Skeletal muscle tissue (tissue), 5 donors: ENCODE measurements at places on chromosomes 5 and 9. TPM values are rescaled to one million over a fixed set of nuclear protein-coding genes. Genes with fewer than 3 reads are reported as not detected.

Gene LMX1B
- under 0.01 TPM for total RNA-seq

Gene BAAT
- 0.52 TPM for total RNA-seq

Gene C6
- total RNA-seq = not detected

Gene PCDHB16
- 1.6 TPM for total RNA-seq

Gene BRINP1
- under 0.01 TPM for total RNA-seq

Gene PKD2L2
- total RNA-seq = 2.6 TPM

Gene HSPB3
- total RNA-seq = 151 TPM

Gene COL27A1
- 8.9 TPM for total RNA-seq

Gene COL5A1
- 258 TPM for total RNA-seq

Gene WDR31
- total RNA-seq = 2.1 TPM

Gene ITGA2
- total RNA-seq = 15.7 TPM

Gene MYOT
- 54.8 TPM for total RNA-seq

Gene PCDHGA9
- 4.7 TPM for total RNA-seq

Gene OLFM1
- 2.6 TPM for total RNA-seq
